ENCODE measurements at places on chromosomes 1 and 21.

DNA sequence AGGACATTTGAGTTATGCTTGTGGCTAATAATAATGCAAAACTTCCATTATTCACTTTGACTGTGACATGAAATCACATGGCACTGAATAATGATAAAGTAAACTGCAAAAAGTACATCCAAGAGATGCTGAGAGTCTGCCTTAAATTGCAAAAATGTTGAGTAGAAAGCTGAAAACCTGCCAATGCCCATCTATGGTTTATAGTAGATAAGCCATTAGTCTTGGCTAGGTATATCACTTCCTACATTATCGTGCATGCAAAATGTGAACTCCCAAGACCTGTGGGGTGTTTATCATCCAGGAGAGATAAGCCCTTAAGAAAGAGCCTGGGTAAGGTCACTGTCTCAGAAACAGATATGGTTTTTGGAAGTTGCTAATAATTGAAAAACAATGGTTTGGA lies 208.7 kb upstream of the DPYD start:
- no peak for DNase-seq

- no peak for DNase-seq
Measured at GRCh38 chr1:25599969-25600610, 16.5 kb upstream of the MAN1C1 start.

DNA sequence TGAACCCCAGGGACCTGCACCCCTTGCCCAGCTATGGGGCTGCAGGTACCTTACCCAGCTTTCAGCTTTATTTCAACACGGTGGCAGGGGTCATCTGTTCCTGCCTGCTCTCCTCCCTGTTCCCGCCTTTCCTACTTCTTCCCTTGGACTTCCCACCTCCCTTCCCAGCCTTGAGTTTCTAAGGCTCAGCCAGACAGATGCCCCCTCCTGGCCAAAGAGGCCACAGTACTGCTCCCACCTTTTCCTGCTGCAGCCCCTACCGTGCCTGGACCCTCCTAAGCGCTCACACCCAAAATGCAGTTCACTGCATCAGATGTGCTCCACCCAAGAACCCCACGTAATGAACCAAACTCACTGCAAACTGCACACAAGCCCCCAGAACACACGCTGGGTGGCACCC lies 7.7 kb downstream of the NOC2L start:
- no peak for DNase-seq

DNA sequence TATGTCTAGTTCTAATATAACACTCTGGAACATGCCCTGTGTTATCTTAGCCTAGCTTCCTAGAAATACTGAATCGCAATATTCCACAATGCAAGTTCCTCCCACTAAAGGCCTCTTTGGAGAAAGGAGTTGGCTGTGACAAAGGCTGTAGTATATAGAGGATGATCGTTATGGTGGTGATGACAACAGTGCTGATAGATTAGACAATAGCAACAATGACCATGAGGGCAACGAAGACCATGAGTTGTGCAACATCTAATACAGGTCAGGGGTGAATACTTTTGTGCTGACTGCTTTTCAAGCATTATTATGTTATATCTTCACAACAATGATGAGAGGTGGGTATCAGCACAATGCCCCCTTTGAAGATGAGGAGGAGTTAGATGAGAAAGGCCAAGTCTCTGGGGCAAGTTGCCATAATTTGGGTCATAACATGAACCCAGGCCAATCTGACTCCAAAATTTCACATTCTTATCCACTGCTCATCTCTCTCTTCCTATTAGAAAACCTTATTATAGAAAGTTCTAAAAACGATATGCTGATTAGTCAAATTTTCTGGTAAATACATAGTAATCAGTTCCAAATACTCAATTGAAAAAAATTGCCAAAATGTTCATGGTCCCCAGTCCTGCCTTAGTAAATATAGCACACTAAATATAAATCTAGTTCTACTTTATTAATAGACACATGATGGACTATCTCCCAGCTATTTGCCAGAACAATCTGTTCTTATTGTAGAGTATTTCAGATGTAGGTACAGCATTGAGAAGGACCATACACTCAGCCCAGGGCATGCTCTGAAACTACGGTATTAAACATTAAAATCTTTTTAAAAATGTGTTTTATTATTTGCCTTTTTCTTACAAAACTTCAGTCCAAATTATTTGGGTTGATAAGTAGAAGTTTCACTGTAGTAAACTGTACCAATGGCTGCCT lies 37.5 kb downstream of the HIVEP3 start:
- DNase-seq, result no peak

GRCh38 chr1:207396168-207396746 lies 57.9 kb upstream of the CR2 start:
- DNase-seq, result no peak

- no peak for DNase-seq
Measured at GRCh38 chr1:208150833-208151458, 93.2 kb downstream of the PLXNA2 start.

- no peak for DNase-seq
Measured at GRCh38 chr1:7561936-7562728, 209.0 kb upstream of the VAMP3 start.

- DNase-seq, result no peak
Measured at GRCh38 chr1:177914603-177915002, 55.3 kb downstream of the SEC16B start.

DNA sequence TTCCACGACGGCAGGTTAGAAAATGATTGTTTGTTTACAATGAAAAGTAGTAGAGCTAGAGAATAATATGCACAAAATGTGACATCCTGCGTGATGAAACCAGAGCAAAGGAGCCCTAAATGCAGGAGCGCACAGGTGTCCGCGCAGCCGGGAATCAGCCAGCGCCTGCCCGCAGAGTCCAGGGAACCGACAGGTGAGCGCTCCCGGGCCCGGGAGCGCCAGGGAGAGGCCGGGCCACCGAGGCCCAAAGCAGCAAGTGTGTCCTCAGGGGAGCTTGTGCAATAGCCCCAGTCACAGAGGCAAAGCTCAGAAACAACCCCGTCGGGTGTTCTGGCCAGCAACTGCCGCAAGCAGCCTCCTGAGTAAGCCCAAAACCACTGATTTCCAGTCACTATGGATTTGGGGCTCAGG lies 789 bp upstream of the GALE start:
- DNase-seq, result no peak

DNA sequence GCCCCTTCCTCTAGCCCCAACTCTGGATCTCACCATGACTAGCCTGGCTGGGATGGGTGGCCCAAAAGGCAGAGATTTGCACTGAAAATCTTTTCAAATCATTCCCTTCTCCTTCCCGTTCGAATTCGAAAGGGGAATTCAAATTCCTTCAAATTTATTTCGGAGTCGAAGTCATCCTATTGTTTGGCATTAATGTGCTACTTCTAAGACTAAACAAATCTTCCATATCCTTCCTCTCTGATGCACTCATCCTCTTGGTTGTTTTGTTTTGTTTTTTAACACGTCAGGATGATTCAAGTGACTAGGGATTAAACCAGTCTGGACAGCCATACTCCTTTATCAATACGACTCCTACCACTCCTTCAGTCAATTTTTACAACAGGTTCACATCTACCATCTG lies 95.5 kb upstream of the SGIP1 start:
- no peak for DNase-seq

GRCh38 chr21:43847301-43847700 lies 17.7 kb upstream of the AGPAT3 start:
- DNase-seq, result no peak

- no peak for DNase-seq
Measured at GRCh38 chr1:193558491-193559028, 372.1 kb upstream of the B3GALT2 start.

GRCh38 chr1:20321573-20321972 lies 30.9 kb downstream of the VWA5B1 start:
- DNase-seq, result no peak

GRCh38 chr1:164611754-164612642 lies 53.0 kb downstream of the PBX1 start:
- no peak for DNase-seq

- DNase-seq, result no peak
Measured at GRCh38 chr21:46297338-46298271, 11.5 kb downstream of the YBEY start.

DNA sequence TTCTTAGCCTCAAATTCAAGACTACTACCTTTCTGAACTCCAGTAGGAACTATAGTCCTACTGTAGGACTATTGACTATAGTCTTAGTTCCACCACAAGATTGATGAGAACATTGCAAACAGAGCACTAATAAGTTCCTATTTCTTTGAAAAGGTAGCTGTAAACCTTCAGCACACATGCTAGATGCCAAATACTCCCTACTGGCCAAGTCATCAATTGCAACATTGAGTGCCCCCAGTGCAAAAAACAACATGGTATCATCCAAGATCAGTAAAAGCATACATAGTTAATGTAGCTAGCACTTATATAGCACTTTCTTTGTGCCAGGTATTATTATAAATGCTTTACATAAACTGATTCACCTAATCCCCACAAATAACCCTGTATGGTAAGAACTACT lies 99.8 kb downstream of the MRPL39 start:
- no peak for DNase-seq

DNA sequence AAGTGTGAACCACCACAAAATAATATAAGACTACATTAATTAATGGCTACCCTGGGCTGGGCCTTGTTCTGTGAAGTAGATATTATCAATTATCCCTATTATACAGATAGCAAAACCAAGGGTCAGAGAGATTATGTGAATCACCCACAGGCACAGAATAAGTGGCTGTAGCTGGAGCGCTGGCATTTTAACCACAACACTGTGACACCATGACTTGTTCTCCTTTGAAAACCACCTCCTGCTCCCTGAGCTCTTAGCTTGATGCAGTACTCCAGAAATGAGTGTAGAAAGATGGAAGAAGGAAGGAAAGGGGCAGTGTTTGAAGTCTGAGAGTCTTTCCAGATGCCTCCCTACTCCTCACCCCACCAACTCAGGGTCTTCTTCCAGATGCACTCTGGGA lies 29.5 kb upstream of the JUN start:
- DNase-seq, result no peak

- no peak for DNase-seq
Measured at GRCh38 chr1:159705904-159706256, 8.5 kb downstream of the CRP start.

- peak; percentile 76 for DNase-seq
Measured at GRCh38 chr1:226569879-226570547, 21.4 kb downstream of the STUM start.

DNA sequence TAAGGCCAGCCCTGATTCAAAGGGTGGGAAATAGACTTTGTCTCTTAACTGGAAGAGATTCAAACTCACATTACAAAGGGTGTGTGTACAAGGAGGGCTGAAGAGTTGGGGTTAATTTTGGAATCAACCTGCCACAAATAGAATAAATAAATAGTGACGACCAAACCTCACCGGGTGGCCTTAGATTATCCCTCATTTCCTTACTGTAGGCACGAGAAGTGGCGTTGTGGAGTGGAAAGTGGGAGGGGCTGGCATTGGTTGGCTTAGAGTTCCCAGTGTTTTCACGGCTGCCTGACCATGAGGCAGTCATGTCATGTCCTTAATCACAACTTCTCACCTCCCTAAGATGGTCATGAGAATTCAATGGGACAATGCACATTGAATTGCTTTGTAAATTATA lies 21.3 kb upstream of the RUNX1 start:
- no peak for DNase-seq

DNA sequence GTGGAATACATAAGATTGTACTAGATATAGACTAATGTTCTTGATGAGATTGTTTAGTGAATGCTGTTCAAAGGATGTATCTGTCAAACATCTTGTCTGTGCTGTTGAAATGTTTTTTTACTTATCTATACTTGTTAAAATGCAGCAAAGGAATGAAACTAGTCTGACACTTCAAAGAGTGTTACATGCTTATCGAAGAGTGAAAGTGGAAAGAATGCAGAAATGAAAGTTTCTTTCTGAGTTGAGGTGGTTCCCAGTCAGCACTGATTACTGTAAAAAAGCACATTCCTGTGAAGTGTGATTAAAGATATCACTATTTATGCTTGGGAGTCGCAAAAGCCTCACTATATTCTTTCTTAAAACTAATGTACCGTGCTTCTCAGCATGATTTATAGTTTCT lies 1225.2 kb downstream of the NCAM2 start:
- DNase-seq, result no peak

- no peak for DNase-seq
Measured at GRCh38 chr1:39332291-39332690, 127.8 kb downstream of the MACF1 start.

DNA sequence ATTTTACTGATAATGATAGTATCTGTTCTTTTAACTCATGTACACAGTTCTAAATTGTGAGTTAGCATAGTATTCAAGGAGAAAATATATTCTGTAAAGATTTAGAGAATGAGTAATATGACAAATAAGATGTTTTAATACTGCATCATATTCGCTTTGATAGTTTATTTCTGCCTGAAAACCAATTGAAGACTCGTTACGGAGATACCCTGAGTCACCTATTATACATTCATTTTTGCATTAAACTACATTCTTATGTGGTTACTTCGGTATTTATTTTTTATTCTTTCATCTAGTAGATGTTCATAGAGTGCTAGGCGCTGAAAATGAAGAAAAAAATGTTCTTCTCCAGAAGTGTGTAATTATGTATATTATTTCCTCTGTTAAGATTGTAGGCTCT lies 5.3 kb downstream of the UHMK1 start:
- no peak for DNase-seq

DNA sequence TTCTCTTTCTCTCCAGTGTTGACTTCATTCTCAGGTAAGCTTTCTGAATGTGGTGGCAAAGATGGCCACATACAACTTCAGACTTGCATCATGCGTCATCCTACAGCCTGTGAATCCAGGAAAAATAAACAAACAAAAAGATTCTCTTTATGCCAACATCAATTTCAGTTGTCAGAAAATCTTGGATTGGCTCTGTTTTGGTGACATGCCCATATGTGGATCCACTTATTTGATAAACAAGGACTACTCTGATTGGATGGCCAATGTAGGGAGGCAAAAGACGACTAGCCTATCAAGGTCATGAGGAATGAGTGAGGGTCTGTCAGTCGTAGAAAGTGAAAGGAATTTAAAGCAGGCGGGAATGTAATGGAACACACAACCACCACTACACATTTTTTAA lies 866.6 kb downstream of the USP25 start:
- no peak for DNase-seq

- DNase-seq, result no peak
Measured at GRCh38 chr1:230144758-230145504, 77.9 kb downstream of the GALNT2 start.

DNA sequence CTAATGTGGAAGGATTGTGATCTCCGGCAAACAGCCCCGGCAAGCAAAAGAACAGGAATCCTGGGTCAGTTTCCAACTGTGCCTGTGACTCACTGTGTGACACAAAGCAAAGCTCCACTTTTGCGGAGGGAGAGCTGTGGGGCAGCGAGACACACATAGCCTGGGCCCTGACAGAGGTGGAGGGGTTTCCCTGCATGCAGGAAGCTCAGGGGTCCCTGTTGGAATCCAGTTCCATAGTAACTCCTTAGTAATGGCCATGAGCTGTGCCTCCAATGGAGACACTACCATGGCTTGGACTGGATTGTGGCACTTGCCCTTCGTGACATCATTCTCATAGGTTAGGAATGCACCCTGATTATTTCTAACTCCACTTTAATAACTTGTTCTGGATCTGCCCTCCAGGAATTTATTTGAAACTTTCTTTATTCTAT lies 47.0 kb upstream of the ATF3 start:
- no peak for DNase-seq

- no peak for DNase-seq
Measured at GRCh38 chr1:59432531-59433439, 135.9 kb downstream of the FGGY start.

- DNase-seq, result no peak
Measured at GRCh38 chr1:182210417-182210816, 148.9 kb upstream of the ZNF648 start.

All from ecto neural progenitor cell (in vitro differentiated cells).